ENCODE measurements at places on chromosomes 13 and 19.

DNA sequence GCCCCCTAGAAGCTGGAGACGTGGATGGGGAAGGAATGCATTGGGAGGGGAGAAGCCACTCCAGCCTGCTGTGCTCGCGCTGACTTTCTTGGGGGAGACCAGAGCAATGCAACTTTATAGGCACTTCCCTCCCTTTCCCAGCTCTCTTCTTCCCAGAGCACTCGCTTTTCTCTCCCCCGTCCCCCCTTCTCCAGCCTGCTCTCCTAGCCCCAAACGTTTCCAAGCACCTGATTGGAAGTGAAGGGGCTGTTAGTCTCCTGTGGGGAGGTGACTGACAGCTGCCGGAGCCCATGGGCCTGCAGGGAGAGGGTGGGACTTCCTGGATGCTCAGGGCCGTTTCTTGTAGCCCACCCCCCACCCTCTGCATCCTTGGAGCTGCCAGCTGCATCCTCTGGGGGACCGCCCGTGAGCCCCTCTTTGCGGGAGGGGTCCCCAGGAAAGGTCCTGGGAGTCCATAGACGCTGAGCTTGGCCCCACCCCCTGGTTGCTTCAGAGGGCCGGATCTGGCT is 2.5 kb downstream of the HDGFL2 start:
- DNase-seq = no peak

GRCh38 chr19:45526143-45526542 is 18.9 kb downstream of the VASP start:
- DNase-seq = peak; percentile 70

DNA sequence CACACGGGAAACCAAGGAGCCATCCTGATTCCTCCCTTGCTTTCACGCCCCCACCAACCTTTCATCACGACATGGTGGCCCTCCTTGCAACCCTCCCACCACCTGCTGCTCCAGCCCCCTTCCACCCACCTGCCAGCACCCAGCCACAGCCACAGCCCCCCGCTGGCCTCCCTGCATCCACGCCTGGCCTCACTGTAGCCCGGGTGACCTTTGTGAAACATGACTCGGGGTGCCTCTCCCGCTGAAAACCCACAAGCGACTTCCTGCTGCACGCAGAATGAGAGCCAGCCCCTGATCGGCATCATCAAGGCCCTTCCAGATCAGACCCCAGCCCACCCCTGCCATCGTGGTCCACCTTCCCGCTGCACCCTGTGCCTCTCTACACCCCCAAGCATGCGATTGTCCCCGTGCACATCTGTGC is 14.9 kb downstream of the POP4 start:
- DNase-seq = no peak

DNA sequence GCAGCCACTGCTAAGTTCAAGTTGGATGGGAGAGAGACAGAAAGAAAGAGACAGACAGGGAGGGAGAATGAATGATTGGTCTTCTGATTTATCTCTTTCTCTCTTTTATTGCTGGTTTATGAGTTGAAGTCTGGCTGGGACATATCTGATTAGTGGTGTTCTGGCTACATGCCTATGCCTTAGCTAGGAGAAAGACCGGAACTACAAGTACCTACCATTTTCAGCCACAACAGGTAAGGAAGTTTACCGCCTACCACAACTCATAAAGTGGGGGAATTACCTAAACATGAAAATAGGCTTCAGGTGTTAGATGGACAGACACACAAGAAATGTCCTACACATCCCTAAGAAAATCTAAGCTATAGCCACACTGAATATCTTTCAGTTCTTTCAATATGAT is 36.6 kb upstream of the GPC6 start:
- DNase-seq = no peak

All from Calu3 (cell line).